ENCODE measurements at places on chromosomes 6 and 20.

DNA sequence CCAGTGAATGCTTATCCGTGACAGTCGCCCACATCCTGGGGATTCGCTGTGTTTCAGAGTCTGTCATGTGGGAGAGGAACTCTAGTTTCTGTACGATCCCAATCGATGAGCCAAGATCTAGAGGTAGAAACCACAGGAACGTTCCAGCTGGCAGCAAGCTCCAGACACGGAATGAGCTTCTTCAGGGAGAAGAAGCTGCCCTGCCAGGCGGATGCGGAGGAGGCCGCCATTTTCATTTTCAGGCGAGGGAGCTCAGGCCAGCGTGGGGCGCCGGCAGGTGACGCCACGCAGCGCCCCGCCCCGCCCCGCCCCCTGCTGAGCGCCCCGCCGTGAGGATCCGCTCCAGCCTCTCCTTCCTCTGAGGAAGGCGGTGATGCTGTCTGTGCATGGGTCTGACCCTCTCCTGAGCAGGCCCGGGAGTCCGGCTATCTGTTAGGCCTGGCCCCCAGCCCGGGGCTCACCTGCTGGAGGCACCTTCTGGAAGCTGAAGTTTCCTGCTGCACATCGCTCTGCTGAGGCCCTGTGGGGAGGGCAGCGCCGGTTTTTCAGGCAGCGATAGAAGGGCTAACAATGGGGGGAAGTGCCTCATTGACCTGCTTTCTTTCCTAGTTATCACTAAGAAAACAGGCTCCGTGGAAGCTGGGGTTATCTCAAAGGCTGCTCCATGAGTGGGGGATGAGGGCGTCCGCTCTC is 147.5 kb downstream of the ERMARD start:
- DNase-seq, result no peak

DNA sequence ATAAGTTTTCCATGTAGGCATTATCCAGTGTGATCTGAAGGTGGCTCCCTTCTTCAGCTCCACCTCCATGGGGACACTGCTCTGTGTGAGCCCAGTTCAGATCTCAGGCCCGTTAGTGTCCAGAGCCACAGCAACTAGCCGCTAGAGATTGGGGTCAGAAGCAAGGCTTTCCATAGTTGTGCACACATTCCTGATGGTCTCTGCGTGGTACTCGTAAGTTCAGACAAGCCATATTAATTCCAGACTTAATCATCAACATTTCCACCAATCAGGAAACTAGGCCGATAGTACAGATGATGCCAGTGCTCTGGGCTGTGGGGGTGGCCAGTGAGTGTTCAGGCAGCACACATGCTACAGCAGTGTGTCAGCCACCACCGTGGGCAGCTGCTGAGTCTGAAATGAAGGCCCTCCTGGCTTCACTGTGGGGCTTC is 17.5 kb upstream of the SYNCRIP start:
- DNase-seq, result no peak

GRCh38 chr6:131063764-131064272 is 773 bp upstream of the EPB41L2 start:
- DNase-seq, result no peak

- peak; percentile 69 for DNase-seq
Measured at GRCh38 chr6:27687154-27688013, 214.5 kb upstream of the ZNF184 start.

GRCh38 chr6:96862560-96862959 is 25.3 kb upstream of the GPR63 start:
- no peak for DNase-seq

DNA sequence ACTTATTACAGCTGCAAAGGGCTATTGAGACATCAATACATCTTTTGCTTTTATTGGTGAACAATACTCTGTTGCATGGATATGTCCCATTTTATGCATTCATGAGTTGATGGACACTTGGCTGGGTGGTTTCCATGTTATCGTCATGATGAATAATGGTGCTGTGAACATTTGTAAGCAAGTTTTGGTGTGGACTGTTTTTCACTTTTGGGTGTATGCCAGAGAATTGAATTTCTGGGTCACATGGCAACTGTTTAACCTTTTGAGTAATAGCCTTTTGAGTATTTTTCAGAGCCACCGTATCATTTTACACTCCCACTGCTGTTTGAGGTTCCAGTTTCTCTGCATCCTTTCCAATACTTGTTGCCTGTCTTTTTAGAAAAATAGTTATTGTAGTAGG is 107.0 kb downstream of the JARID2 start:
- no peak for DNase-seq

GRCh38 chr6:106908386-106908840 is 66.1 kb downstream of the CD24 start:
- no peak for DNase-seq

- no peak for DNase-seq
Measured at GRCh38 chr6:72857791-72858585, 236.1 kb downstream of the KCNQ5 start.

DNA sequence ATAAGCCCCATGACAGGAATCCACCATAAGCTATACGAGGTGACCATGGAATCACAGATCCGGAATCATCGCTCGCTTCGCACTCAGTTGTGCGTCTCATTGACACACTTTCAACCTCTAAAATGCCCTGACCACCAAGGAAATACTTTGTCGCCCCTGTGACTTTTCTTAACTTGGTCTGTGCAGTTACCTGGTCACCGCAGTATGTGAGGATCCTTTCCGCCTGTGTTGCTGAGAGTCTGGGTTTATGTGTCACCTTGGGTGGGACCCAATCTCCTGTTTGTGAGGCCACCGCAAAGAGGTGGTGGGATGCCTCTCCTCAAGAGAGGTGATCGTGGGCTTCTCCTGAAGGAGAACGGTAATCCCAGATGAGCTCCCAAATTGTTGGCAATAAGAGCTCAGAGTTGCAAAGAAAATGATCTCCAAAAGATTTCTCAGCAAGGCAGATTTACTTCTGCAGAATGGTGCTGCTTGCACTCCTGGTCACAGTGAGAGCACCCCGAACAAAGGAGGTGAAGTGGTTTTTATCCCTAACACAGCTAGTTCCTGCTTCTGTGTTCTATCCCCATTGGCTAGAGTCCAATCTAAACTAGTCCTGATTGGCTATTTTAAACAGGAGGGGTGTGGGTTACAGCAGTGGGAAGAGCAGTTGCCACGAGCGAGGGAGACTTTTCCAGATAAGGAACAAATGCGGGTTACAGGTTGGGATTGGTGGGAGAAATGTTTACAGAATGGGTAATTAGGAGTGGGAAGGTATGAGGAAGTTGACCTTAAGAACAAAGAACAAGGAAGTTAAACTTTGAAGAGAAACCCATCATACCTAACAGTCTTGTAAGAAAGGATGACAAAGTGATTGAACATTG is 9.1 kb upstream of the ZNFX1 start:
- no peak for DNase-seq

GRCh38 chr6:16320533-16321340 is 82.3 kb downstream of the GMPR start:
- peak; percentile 74 for DNase-seq

- peak; percentile 99 for DNase-seq
Measured at GRCh38 chr6:15148356-15148946, 97.4 kb upstream of the JARID2 start.

GRCh38 chr6:168016721-168017525 is 19.5 kb downstream of the KIF25 start:
- DNase-seq, result no peak

GRCh38 chr20:58352468-58352867 is 36.6 kb upstream of the VAPB start:
- DNase-seq, result no peak

GRCh38 chr6:129031051-129031599 is 148.2 kb downstream of the LAMA2 start:
- no peak for DNase-seq

- no peak for DNase-seq
Measured at GRCh38 chr6:85191656-85192055, 258.2 kb upstream of the NT5E start.

- DNase-seq, result no peak
Measured at GRCh38 chr20:49882171-49882970, 33.0 kb downstream of the SPATA2 start.

DNA sequence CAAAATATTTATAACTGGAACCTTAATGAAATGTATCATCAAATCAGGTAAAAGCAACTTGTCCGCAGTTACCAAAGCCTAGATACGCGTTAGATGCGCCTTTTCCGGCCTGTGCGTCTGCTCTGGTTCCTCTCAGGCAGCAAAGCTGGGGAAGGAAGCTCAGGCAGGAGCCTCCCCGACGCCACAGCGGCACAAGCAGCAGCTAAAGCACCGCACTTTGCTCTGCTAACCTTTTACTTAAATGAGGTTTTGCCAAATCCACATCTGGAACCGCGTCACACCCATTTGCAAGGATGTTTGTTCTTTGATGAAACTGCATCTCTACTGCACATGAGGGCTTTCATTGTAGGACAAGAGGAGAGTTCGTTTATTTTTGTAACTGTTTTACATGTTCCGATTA is 36.8 kb downstream of the THBS2 start:
- no peak for DNase-seq

- no peak for DNase-seq
Measured at GRCh38 chr20:38697306-38697705, 27.0 kb upstream of the SLC32A1 start.

DNA sequence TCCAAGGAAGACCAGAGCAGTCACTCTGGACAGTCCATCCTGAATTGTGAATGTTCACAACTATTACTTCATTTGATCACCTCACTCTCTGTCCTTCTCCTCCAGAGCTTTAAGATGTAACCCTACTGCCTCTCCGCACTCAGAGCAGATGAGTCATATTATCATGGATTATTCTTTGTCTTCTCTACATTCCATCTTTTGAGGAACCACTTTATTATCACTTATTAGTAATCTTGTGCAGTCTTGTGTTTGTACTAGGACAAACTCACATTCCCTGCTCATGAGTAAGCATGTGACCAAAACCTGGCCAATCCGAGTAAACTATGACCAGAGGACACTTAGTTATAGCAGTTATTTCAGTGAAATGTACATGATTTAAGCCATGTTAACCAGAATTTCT is 401.5 kb upstream of the ADGRB3 start:
- DNase-seq, result no peak

- DNase-seq, result no peak
Measured at GRCh38 chr20:59176812-59177211, 13.2 kb downstream of the ZNF831 start.

DNA sequence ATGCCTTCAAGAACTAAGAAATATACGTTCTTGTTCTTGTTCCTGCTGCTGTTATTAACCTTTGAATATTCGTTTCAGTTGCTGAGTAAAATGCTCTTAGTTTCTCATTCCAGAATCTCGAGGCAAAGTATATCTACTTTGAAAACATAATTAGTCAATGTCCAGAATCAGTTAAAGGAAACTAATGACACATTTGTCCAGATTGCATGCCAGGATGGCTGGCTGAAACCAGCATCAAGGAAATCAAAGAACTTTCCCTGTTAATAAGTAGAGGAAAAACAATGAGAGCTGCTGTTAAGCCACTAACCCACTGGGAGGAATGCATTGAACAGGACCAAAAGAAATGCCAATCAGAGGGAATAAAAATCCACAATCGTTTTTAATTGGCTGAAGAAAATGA is 196.9 kb downstream of the ALDH8A1 start:
- no peak for DNase-seq

DNA sequence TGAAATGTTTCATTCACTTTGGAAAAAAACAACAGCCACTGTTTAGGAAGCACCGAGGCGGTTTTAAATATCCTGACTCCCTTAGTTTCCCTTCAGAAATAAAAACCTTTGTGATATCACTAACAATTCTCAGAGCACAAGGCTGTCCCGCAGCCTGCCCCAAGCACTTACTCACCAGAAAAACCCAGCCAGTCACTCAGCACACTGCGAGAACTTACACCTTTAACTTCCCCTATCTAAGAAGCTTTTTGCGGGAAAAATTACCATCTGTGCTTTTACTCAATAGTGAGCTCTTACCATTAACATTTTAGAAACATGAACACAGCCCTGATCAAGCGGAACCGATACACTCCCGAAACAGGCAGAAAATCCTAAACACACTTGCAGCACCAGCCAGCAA is 9.3 kb downstream of the ZBTB46 start:
- no peak for DNase-seq

GRCh38 chr20:24523661-24524060 is 54.2 kb downstream of the SYNDIG1 start:
- no peak for DNase-seq

DNA sequence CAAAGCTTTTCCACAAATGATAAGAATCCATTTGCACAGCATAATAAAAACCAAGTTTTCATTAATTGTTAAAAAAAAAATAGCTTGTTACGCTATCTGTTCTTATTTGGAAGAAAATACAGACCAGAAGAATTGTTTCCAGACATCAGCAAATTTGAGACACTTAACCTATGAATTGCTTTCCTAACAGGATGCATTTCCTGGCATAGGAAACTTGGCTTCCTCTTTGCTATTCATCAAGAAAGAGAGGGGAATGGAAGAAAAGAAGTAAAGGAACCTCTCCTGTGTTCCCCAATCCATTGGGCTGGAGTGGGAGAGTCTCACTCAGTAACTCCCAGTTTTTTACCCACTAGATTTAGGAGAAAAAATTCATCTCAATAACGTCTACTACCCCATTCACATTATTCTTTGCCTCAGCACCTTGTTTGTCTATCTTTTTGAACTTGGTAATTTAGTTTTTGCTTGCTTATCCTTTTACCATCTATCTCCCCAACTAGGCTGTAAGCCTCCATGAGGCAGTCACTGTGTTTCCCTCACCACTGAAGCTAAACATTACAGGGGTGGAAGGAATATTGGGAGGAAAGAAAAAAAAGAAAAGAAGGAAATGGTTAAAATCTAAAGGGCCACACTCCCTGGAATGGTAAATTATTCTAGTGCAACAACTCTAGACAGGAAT is 150.3 kb downstream of the COL21A1 start:
- DNase-seq, result no peak

- DNase-seq, result no peak
Measured at GRCh38 chr20:51125780-51126179, 102.9 kb upstream of the KCNG1 start.

GRCh38 chr20:57089699-57090144 is 176.7 kb downstream of the BMP7 start:
- no peak for DNase-seq

- no peak for DNase-seq
Measured at GRCh38 chr6:111782192-111782809, 91.0 kb downstream of the FYN start.

DNA sequence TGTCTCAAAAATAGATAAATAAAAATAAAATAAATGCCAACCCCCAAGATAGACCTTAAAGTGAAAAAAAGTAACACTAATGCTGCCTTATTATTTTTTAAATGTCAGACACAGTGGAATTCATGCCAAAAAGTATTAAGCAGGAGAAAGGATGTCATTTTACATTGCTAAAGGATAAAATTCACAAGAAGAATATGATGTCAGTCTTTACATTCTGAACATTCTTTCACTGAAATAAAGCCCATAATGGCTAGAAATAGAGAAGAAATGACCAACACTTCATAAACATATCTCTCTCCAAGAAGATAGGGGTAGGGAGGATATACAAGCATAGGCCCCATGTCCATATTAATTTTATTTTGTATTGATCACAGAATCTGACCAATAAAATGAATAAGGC is 47.4 kb downstream of the SLC23A2 start:
- no peak for DNase-seq

- no peak for DNase-seq
Measured at GRCh38 chr20:1845701-1846100, 49.5 kb upstream of the SIRPA start.

GRCh38 chr6:102458990-102459389 is 1065.5 kb downstream of the GRIK2 start:
- no peak for DNase-seq

GRCh38 chr20:63855363-63856097 is 5.8 kb upstream of the ABHD16B start:
- no peak for DNase-seq

GRCh38 chr20:10670501-10671220 is 3.1 kb downstream of the JAG1 start:
- no peak for DNase-seq

GRCh38 chr6:116165596-116165995 is 39.7 kb upstream of the COL10A1 start:
- no peak for DNase-seq
